NCI-H2029 treated with DMSO at 0.1 percent for 48 hours (cell line): ENCODE measurements at places on chromosomes 6 and 20.

DNA sequence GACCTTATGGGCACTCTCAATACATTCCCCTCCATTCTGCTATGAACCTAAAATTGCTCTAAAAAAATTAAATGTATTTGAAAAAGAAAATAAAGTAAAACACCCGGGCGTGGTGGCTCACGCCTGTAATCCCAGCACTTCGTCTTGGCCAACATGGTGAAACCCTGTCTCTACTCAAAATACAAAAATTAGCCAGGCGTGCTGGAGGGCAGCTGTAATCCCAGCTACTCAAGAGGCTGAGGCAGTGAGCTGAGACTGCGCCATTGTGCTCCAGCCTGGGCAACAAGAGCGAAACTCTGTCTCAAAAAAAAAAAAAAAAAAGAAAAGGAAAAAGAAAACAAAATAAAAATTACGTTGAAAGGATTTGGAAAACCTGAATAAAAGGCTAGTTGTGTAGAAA lies 60.5 kb downstream of the CD164 start:
- DNase-seq = peak; percentile 48

DNA sequence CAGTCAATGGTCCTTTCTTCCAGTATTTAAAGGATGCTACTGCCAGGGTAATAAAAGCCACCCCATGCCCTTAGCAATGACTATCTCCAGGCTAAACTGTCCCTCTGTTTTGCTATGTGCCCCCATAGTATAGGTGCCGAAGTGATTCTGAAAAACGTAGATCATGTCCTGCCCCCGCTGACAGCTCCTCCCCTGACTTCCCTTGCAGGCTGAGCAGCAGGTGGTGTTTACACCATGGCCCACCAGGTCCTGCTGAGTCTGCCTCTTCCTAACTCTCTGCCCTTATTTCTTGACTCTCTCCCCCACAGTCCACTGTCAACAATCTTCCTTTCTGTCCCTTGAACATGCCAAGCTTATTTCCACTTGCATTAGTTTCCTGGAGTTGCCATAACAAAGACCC lies 352.5 kb upstream of the TSHZ2 start:
- DNase-seq = no peak

GRCh38 chr6:24833711-24834386 lies 35.1 kb upstream of the ARMH2 start:
- DNase-seq = no peak

- no peak for DNase-seq
These were observed 94.5 kb upstream of the RPS6KA2 start for GRCh38 chr6:166721576-166721975.

DNA sequence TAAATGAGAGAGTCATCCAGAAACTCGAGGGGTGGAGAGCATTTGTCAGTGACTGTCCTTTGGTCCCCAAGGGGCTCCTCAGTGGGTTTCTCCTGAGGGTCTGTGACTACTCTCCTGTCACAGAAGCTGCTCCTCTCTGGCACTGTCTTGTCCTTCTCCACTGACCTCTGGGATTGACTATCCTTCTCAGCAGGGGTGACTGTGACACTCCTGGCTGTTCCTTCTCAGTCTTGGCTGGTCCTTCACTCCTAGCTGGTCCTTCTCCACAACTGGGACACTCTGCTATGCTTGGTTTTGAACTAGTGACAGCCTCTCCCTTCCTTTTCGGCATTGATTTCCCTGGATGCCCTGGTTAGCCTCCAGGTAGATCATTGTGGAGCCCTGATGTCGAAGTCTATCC lies 33.5 kb downstream of the DYNLT1 start:
- DNase-seq = no peak

DNA sequence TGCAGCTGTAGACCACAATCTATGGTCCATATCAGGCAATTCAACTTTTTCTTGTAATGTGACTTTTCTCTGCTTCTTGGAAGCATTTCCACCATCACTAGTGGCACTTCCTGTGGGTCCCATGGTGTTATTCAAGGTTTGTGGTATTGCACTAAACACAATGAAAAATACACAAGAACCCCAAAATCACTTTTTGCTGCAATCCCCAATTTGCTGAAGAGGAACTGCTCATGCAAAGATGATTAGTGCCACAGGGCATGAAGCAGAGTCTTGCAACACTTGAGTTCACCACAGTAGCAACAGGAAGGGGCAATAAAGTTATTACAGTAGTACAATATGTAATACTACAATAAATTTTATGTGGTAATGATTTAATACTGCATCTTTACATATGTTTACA lies 16.8 kb upstream of the TAAR1 start:
- DNase-seq = no peak

GRCh38 chr20:25551413-25552215 lies 33.7 kb downstream of the NINL start:
- no peak for DNase-seq

- no peak for DNase-seq
These were observed 534.0 kb upstream of the JARID2 start for GRCh38 chr6:14711704-14712379.

DNA sequence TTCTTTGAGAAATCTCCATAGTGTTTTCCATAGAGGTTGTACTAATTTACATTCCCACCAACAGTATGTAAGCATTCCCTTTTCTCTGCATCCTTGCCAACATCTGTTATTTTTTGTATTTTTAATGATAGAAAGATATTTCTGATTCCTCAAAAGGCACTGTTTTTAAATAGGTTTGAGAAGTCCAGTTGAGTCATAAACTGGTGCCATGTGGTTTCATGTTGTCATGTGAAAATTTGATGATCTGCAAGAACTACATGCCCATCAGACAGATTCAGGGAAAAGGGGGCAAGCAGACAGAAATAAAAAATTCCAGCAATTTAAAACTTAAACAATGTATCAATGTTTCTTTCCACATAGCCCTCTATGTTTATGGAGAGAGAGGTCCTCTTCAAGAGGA lies 227.5 kb downstream of the KCNQ5 start:
- DNase-seq = no peak

- DNase-seq = no peak
These were observed 6.6 kb upstream of the GFRAL start for GRCh38 chr6:55320696-55321086.

- DNase-seq = no peak
These were observed 479.1 kb upstream of the GJE1 start for GRCh38 chr6:141653590-141653989.

DNA sequence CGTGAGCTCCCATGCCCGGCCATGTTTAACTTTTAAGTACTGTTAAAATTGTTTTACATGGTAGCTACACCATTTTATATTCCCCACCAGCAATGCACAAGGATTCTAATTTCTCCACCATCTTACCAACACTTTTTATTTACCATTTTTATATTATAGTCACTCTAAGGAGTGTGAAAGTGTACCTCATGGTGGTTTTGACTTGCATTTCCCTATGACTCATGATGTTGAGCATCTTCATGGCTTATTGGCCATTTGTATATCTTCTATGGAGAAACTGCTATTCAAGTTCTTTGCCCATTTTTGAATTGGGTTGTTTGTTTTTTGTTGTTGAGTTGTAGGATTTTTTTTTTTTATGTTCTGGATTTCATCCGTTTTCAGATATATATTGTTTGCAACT lies 15.6 kb upstream of the BPHL start:
- no peak for DNase-seq

GRCh38 chr6:35381132-35381531 lies 38.8 kb downstream of the PPARD start:
- DNase-seq = no peak

GRCh38 chr6:65289491-65289890 lies 417.5 kb downstream of the EYS start:
- DNase-seq = no peak

- no peak for DNase-seq
These were observed 44.0 kb upstream of the POU5F1 start for GRCh38 chr6:31214516-31214915.

DNA sequence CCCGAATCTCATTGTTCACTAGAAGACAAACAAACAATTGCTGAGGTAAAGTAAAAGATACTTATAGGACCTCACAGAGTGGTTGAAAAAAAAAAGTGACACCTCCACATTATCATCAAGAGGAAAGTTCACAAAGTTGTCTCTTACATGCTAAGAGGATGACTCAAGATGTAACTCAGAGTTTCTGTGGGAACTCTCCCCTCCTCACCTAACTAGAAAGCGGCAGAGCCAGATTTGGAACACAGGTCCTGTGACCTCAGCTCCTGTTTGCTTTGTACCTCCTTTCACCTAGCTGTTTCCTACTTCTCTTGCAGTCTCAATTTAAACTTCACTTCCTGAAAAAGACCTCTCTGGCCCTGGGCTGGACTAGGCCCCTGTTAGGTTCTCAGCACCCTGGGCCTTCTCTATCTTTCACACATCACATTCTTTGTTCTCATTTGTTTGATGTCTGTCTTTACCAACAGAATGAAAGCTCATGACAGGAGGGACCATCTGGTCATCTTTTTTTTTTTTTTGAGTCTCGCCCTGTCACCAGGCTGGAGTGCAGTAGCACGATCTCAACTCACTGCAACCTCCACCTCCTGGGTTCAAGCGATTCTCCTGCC lies 60.8 kb downstream of the CD24 start:
- DNase-seq = no peak

GRCh38 chr6:21826904-21827303 lies 233.4 kb downstream of the SOX4 start:
- DNase-seq = no peak

- DNase-seq = no peak
These were observed 28.3 kb downstream of the COL20A1 start for GRCh38 chr20:63321148-63321831.

DNA sequence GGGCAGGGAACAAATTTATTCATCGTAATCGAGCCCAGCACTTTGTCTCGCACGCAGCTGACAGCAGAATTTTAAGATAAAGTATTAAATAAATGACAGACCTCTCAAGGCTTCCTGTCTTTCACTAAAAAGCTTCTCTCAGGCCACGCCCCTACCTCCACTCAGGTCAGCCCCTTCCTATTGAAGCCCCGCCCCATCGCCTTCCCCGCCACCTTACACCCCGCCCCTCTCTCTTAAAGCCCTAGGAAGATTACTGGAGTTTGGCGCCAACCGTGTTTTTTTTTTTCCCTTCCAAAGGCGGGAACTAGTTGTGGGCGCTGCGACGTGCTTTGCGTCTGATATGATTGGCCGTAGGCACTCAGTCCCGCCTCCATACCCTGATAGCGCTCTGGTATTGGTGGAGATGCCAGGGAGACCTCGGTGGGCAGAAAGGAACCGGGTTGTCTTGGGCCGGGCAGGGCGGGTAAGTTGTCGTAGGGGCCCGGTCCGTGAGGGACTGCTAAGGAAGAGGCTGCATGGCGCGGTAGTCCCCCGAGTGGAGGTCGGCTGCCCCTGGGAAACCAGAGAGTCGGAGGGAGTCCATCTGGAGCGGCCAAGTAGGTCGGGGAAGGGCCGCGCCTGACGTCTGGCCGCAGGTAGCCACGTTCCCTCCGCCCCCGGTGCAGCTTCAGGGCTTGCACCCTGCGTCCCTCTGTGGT lies at the start of gene CASP8AP2:
TSS of gene CASP8AP2 (plus strand) at position 409 of the 698 bp plus-strand sequence.
- peak; percentile 98 for DNase-seq

GRCh38 chr6:79646006-79646405 lies 14.9 kb downstream of the SH3BGRL2 start:
- no peak for DNase-seq

DNA sequence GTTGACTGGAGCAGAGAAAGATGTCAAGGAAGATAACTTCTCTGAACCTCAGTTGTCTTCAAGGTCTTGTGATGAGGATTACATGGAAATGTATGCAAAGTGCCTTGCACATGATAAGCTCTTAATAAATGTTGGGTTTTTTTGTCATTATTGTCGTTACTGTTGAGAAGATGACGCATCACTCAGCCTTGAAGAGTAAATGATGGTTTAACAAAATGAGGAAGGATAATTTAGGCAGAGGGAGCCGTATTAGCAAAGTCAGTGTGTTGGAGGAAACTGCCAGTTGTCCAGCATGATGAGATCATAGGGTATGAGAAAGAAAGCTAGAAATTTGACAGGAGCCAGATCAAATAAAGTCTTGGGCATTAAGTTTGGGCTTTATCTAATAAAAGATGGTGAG lies 8.8 kb upstream of the SUPT3H start:
- DNase-seq = no peak

DNA sequence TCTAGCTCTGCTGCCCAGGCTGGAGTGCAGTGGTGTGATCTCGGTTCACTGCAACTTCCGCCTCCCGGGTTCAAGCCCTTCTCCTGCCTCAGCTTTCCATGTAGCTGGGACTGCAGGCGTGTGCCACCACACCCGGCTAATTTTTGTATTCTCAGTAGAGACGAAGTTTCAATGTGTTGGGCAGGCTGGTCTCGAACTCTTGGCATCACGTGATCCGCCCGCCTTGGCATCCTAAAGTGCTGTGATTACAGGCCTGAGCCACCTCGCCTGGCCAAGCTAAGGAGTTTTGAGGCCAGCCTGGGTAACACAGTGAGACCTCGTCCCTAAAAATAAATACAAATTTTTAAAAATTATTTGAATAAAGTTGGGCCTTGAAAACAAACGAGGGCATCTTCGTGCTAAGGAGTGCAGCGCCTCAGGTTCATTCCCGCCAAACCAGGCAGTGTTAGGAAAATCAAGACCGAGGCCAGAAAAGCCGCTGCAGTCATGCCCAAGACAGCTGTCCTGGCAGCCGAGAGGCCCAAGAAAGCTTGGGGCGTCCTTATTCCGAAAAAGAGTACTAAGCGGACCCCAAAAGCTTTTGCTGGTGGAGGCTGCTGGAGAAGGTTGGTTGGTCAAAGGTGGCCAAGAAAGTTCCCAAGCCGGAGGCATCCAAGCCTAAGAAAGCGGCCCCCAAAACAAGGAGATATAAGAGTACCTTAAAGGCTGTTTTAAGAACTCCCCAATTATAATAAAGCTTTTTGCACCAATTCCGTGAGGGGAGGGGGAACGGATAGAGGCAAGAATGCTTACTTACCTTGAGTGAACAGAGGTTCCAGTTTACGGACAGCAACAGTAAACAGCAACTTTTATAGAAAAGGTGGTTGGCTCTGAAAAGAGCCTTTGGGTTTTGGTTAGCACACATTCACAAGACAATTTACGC lies 109.0 kb downstream of the HFE start:
- no peak for DNase-seq

- no peak for DNase-seq
These were observed 135.3 kb upstream of the ARMC2 start for GRCh38 chr6:108712946-108713345.

- DNase-seq = no peak
These were observed 24.3 kb downstream of the MRAP2 start for GRCh38 chr6:84057908-84058307.

- DNase-seq = no peak
These were observed 19.8 kb downstream of the SH3BGRL2 start for GRCh38 chr6:79650950-79651349.
